ENCODE measurements at places on chromosomes 6 and 20.

DNA sequence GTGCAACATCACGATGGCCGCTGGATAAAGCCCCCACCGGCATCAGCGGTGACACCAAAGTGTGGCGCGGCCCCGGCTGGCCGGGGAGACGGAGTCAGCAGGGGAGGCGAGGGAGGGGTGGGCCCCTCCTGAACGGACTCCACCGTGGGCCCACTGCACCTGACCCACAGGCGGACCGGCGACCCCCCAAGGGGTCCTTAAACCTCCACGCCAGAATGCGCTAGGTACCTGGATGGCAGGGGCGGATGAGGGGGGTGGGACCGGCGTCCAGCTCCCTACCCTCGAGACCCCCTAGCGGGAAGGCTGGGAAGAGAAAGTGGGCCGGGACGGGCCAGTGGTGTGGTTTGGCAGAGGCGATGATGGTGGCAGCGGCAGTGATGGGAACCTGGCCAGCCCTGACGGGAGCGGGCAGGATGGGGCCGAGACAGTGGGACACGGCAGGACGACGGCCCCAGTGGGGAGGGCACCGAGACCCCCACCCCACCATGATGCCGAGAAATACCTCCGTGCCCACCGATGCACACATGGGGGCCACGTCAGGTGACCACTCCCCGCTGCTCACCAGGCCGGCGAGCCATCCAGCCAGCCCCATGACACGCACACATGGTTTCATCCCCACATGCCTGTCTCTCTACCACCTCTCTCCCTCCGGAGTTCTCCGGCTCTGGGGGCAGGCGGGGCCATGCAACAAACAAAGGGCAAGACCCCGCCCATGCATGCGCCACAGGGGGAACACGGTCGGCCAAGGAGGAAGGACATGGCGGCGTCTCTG lies 771.9 kb upstream of the DEFB115 start:
- no peak for DNase-seq

DNA sequence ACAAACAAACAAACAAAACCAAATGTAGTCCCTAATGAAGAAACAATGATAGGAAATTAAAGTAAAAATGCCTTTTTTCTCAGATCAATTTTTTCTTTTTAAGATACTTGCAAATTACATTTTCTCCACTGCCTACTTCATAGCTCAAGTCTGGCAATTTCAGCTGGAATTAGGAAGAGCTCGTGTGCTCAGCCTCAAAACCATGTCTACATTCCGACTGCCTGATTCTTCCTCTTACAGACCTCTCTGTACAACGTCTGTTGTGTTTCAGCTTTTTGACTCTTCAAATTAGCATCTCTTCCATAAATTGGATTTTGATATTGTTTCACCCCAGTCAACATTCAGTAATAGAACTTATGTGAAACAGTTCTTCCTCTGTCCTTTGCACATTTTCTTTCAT lies 9.3 kb upstream of the EDN1 start:
- no peak for DNase-seq

- no peak for DNase-seq
These were observed 113.1 kb downstream of the FOXA2 start for GRCh38 chr20:22471156-22471836.

GRCh38 chr6:91341473-91341872 lies 754.6 kb upstream of the MAP3K7 start:
- no peak for DNase-seq

DNA sequence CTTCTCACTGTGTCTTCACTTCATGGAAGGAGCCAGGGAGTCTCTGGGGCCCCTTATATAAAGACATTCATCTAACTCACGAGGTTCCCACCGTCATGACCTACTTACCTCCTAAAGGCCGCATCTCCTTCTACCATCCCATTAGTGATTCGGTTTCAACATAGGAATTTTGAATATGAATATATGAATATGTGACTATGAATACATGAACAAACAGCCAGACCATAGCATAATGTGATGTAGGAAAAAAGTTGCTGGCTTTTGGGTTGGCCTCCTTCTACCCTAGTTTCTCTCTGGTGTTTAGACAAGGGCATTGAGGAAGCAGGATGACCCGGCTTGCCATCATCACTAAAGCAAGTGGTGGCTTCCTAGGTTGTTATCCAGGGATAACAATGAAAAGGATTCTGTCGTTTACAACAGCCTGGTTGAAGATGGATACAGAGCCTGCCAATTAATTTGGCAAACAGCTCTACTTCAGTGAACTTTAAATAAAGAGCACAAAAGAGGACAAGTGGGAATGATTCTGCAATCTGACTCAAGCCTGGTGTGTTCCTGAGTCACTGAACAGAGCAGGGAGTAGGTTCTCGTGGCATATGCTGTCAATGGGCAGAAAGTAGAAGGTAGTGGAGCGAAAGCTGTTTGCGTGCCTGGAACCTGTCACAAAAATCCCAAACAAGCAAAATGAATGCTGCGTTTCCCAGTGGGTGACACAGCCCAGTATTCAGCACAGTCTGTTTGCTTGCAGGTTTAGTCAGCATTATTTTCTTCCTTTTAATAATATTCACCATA lies 44.0 kb upstream of the DOK5 start:
- no peak for DNase-seq

- no peak for DNase-seq
These were observed 3.2 kb upstream of the EEF1A2 start for GRCh38 chr20:63501818-63502670.

GRCh38 chr20:53828088-53828681 lies 234.5 kb upstream of the ZNF217 start:
- no peak for DNase-seq

- DNase-seq = no peak
These were observed 7.4 kb upstream of the LAMA5 start for GRCh38 chr20:62374331-62375152.

DNA sequence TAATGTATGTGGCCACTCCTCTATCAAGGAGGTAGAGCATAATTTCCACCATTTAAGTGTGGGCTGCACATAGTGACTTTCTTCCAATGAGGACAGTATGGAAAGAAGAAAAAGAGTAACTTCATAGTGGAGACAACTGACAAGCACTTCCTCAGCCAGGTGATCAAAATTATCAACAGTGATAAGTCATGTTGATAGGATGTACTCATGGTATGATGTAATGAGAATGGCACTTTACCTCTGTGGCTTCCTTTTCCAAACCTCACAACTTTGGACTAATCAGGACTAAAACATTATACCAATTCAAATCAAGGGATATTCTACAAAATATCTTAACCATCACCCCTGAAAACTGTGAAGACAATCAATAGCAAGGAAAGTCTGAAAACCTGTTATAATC lies 302.3 kb upstream of the CITED2 start:
- no peak for DNase-seq

GRCh38 chr6:113668641-113669408 lies 188.3 kb upstream of the MARCKS start:
- no peak for DNase-seq

DNA sequence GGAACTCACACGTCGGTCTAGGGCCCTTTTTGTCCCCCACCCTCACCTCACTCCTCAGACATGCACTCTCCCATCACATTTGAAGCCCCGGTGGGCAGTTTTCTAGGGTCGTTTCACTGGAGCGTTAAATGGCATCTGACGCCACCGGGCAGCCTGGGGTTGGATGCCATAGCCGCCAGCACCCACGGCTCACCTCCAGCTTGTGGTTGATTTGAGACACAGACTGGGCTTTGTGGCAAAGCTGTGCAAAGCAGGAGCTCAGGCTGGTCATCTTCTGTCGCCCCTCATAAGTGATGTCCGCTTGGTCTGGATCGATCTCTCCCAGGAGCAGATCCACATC lies 530 bp downstream of the GOPC start:
- DNase-seq = no peak

DNA sequence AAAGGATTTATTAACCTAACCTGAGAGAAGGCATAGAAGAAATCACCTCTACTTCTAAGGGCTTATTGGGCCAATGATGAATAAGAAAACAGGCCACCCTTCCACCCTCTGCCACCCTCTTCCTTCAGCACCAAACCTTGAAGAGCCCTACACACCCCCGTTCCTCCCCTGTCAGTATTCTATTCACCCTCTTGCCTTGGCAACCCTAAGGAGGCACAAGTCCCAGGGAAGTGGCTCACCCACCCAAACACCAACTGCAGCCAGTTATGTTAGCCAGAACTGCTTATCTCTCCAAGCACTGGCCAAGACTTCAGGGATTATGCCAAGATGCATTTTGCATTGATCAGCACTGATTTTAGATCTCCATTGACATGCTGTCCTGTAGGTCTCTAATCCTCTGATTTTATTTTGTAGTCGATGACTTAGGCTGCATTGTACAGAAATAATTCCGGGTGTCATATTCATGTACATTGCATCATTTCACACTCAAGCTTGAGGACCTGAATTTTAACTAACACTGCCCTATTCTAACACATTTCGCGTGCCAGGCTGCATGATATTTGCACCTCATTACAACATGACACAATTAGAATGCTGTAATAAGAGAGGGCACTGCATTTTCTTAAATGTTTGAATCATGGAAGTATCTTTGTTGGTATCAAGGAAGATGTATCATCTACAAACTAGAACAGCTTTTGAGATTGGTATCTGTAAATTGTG lies 15.7 kb downstream of the CNKSR3 start:
- DNase-seq = no peak

DNA sequence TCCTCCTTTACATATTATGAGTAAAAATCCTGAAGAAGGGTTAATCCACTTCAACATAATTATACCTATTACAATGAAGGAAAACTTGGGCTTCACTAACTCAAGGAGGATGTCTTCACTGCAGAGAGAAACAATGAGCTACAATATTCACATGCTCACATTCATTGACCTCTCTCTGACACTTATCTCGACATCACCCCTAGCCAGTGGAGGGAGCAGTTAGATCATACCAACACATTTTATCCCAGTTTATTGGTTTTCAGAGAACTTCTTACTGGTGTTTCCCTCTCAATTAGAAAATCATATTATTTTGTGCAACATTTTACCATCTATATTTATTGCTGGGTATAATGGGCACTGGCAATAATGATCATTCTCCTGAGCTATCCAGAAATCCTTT lies 646.5 kb downstream of the TENT5A start:
- DNase-seq = no peak

GRCh38 chr6:127120023-127120786 lies 1.7 kb downstream of the RSPO3 start:
- DNase-seq = no peak

DNA sequence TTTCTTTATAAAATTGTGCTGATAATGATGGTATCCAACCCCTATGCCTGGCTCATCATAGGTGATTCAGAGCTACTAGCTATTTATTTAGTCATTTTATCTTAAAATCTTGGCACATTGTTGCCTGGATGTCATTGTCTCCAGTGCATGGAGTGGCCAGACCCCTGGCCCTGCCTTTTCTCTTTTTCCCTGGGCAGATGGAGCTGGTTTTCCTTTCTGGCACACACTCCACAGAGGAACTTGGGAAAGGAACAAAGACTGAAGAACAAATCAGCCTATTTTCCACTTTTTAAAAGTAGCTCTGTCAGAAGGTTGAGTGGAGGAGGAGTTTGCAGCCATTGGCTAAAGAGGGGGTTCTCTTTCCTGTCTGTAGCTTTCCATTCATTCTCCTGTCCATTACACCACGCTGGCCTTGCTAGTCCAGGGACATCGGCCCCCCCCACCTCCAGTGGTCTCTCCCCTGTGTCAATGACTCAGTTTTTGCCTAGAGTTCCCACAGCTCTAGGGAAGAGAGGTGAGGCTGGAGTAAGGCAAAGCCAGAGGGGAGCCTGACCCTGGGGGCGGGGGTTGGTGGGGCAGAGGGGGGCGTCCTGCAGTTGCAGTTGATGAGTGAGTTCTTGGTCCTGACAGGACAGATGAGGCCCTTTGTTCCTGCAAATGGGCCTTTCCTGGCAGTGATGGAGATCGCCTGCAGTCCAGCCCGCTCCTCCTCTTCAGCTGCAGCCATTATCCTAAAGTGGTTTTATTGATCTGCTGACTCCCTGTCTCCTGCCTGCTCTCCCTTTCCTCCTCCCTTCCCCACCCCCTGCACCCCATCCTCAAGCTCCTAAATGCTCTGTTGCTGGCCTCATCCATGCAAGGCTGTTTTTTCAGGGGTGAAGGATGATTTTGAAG lies 774.5 kb downstream of the DHX35 start:
- DNase-seq = no peak

- DNase-seq = no peak
These were observed 26.6 kb upstream of the SNAP91 start for GRCh38 chr6:83735461-83735860.

- no peak for DNase-seq
These were observed 1.6 kb downstream of the TRIM27 start for GRCh38 chr6:28922004-28922820.

DNA sequence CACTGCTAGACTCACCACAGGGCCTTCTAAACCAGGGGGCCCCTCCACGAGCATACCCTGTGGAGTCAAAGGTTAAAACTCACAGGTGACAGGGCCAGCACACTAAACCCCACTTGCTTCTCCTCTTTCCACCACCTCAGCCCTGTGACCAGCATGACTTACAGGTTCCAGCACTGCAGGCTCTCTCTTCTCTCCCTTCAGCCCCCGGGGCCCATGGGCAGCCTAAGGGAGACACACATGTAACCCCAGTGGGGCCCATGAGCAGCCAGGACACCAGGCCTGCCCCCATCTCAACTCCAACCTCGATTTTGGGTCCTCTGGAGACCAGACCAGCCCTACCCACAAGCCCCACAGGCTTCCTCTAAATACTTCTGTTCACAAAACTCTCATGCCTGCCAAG lies 28.0 kb downstream of the HLA-DPB1 start:
- no peak for DNase-seq

- DNase-seq = peak; percentile 91
These were observed 48.9 kb downstream of the HIVEP1 start for GRCh38 chr6:12060780-12061609.

DNA sequence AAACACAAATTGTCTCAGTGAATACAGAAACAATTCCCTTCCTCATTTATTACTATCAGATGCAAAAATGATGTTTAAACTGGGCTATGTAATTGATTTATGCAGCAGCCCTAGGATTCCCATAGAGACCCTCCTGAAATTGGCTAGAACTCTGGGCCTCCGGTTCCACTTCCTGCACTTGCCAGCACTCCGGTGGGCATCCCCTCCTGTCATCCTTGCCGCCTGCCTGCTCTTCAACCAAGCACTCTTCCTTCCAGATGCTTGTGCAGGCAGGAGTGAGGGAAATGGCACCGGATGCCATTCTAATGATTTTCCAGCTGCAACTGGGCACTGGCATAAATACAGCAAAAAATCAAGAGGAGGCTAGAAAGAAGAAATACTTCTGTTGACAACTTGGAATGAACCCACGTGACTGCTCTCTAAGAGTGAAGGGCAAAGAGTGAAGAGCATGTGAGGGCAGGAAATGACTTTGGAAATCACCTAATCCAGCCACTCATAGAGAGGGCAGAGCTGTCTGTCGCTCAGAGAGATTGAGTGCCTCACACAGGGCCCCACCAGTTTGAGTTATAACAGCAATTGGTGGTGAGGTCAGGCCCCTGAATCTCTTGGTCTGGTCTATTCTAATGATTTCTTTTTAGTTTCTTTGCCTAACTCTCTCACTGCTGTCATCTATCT lies 3.7 kb upstream of the NEDD9 start:
- DNase-seq = no peak

DNA sequence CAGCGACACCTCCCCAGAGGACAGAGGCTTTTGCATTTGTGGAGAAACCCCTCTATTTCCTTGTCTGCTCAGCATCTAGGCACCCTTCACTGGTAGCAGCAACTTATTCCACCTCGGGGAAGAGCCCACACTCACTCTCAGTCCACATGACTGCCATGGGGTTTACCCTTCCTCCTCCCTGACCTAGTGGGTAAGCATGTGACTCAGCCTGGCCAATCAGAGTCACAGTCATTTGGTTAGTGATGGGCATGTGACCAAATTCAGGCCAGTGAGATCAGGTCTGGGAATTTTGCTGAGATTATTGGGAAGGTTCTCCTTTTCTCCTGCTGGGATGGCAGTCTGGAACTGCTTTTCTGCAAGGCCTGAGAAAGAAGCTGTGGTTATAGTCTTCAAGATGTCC lies 145.7 kb upstream of the PHACTR3 start:
- no peak for DNase-seq

- no peak for DNase-seq
These were observed 157.9 kb downstream of the CD83 start for GRCh38 chr6:14275493-14275851.
